ENCODE measurements at places on chromosomes 6 and 20. TPM values are rescaled to one million over a fixed set of nuclear protein-coding genes. Genes with fewer than 3 reads are reported as not detected.

Gene OR12D3
- not detected for total RNA-seq

Gene NAA20
- total RNA-seq, result 37.1 TPM

Gene BPIFB4
- total RNA-seq, result not detected

Gene PRL
- not detected for total RNA-seq

Gene XRN2
- total RNA-seq, result 85.6 TPM

Gene NKAIN2
- total RNA-seq, result not detected

Gene CLPSL2
- total RNA-seq, result not detected

Gene SUN5
- total RNA-seq, result not detected

Gene CYB5R4
- 2.7 TPM for total RNA-seq

Gene OPRM1
- total RNA-seq, result under 0.01 TPM

Gene PSORS1C2
- total RNA-seq, result not detected

Gene FOXS1
- total RNA-seq, result not detected

Gene ZBTB46
- total RNA-seq, result 54.7 TPM

Gene MOG
- not detected for total RNA-seq

Gene HCRTR2
- not detected for total RNA-seq

Gene PNLDC1
- 2.0 TPM for total RNA-seq

Gene MPIG6B
- not detected for total RNA-seq

Gene MOCS3
- 8.7 TPM for total RNA-seq

Gene HLA-DPA1
- 2.4 TPM for total RNA-seq

Gene DHX35
- 8.0 TPM for total RNA-seq

Gene OLIG3
- total RNA-seq, result not detected

Gene TCF15
- total RNA-seq, result under 0.01 TPM

Gene FOXA2
- 0.09 TPM for total RNA-seq

Gene PLA2G7
- total RNA-seq, result not detected

Gene HLA-G
- total RNA-seq, result 0.16 TPM

Gene NKAPL
- total RNA-seq, result 2.0 TPM

Gene CASS4
- total RNA-seq, result 5.0 TPM

Gene TUBB2B
- total RNA-seq, result 2.2 TPM

Gene TNXB
- 10.6 TPM for total RNA-seq

Gene TAGAP
- not detected for total RNA-seq

Gene PPIL6
- total RNA-seq, result 1.4 TPM

Gene SUMO4
- total RNA-seq, result 1.6 TPM

Gene GRM4
- total RNA-seq, result under 0.01 TPM

Gene ULBP2
- 1.9 TPM for total RNA-seq

Gene LCA5
- total RNA-seq, result 5.7 TPM

Gene CPNE5
- 0.47 TPM for total RNA-seq

Gene YWHAB
- 38.5 TPM for total RNA-seq

Gene NRN1
- total RNA-seq, result 0.09 TPM

Gene FLOT1
- total RNA-seq, result 103 TPM

Gene C6orf58
- not detected for total RNA-seq

Gene ZBTB22
- 34.4 TPM for total RNA-seq

Gene TEAD3
- 3.8 TPM for total RNA-seq

Gene SPAG4
- 4.7 TPM for total RNA-seq
